Panc1 (cell line): ENCODE measurements at places on chromosomes 11 and 22.

GRCh38 chr11:128860571-128861361 is 6.3 kb downstream of the KCNJ1 start:
- DNase-seq: no peak

DNA sequence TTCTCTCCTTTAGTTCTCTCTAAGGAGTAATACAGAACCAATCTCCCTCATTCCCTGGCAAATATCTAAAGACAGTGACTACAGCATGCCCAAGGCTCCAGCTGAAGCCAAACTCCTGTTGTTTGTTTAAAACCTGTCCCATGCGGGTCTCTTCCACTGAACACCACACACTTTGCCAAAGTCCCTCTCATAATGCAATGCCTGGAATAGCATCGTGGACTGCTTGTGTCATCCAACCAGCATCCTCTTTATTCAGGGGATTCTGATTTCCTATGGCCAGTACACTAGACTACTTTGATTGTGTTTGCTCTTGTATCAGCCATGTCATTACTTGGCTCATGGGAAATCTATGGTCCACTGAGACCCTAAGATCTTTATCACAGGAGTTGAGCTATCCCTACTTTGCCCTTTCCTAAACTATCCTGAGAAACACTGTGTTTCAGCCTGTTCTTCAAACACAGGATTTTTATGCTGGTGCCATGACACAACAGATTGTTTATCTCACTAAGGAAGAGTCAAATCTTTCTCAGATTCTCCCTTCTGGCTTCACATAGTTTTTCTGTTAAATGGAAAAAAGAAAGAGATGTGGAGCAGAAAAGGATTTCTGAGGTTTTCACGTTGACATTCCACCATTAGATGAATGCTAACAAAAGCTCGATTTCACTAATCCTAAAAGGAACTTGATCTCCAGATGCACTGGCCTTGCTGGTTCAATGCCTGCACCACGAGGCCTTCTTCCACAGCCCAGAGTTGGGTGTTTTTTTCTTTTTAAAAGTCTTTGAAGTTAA is 15.9 kb upstream of the IRAG1 start:
- DNase-seq: no peak

- no peak for DNase-seq
These were observed 142.3 kb downstream of the IGLL1 start for GRCh38 chr22:23437779-23438178.

DNA sequence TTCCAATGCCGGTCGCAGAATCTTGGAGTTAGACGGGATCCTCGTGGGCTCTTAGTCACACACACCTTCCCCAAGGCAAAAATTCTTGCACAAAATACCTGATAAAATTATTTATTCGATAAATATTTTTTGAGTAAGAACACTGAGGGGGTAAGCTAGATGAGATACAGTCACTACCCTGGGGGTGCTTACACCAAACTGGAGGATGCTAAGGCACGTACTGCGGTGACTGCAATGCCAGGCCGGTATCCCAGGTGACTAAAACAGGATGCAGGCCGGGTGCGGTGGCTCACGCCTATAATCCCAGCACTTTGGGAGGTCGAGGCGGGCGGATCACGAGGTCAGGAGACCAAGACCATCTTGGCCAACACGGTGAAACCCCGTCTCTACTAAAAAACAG is 1.7 kb upstream of the MRTFA start:
- DNase-seq: no peak

DNA sequence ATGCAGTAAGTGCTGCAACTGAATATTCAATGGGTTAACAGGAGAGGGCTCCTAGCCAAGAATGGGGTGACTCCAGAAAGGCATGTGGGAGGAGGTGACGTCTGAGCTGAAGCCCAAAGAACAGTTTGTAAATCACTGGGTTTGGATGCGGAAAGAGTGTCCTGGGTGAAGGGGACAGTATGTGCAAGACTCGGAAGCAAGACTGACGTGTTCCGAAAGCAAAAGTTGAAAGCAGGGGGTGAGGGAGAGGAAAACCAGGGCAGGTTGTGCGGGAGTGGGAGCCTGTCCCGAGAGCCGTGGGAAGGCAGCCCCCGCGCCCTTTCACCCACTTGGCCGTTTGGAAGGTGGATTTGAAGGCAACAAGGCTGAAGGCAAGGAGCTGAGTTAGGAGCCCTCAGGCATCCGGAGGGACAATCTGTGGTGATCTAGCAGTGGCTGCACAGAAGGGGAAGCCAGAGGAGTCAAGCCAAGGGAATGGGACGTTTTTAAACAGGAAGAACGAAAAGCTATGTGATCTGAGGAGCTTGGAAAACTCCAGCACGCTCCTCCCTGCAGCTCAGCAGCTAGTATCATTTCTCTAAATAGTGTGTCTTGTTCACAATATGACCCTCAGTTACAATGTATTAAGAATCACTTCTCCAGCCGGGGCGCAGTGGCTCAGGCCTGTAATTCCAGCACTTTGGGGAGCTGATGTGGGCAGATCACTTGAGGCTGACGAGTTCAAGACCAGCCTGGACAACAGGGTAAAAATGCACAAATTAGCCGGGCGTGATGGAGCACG is 7.7 kb downstream of the SLC25A18 start:
- DNase-seq: no peak

GRCh38 chr11:1040428-1041148 is 4.1 kb upstream of the MUC6 start:
- DNase-seq: no peak

DNA sequence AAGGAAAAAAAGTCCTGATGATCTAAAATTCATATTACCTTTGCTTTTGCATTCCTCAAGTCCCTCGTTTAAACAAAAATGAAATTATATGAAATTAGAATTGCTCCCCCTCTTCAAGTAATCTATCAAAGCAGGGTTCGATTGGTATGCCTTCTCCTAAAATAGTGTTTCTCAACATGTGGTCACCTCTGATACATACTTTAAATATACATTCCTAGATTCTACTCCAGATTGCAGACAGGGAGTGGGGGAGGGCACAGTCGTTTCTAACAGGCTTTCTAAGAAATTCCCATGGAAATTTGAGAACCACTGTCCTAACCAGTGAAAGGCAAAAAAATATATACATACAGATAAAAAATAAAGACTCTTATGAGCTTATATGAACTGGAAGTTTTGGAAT is 22.6 kb upstream of the IRAG1 start:
- no peak for DNase-seq

GRCh38 chr11:88827018-88827676 is 238.6 kb downstream of the GRM5 start:
- peak; percentile 12 for DNase-seq
